Esophagus squamous epithelium (tissue), 5 donors: ENCODE measurements at places on chromosomes 5 and 9. TPM values are rescaled to one million over a fixed set of nuclear protein-coding genes. Genes with fewer than 3 reads are reported as not detected.

DNA sequence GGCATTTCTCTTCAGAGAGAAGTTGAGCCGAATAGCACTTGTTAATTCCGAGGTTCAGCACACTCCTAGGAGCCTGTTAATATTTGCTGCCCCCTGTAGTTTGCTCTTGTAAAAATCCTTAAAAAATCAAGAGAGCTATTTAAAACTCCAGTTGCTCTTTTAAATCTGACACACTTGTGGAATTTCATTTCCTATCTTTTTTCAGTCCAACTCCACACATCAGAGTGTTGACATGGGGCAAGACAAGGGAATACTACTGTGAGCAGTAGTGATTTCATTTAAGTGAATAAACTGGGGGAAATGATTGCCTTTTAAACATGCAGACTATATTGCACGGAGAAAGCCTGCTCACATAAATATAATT lies 1096.3 kb upstream of the DMAC1 start:
- H3K27ac ChIP-seq, result no peak overlapping the region
- DNase-seq, result no peak
- H3K4me3 ChIP-seq, result no peak overlapping the region
- H3K36me3 ChIP-seq, result no peaks in the 10 kb centered on the region
- H3K4me1 ChIP-seq, result no peaks in the 10 kb centered on the region
- no peaks in the 10 kb centered on the region for H3K27me3 ChIP-seq

Gene SLC31A2
- 7.1 TPM for total RNA-seq

Gene LEAP2
- total RNA-seq, result 1.5 TPM

DNA sequence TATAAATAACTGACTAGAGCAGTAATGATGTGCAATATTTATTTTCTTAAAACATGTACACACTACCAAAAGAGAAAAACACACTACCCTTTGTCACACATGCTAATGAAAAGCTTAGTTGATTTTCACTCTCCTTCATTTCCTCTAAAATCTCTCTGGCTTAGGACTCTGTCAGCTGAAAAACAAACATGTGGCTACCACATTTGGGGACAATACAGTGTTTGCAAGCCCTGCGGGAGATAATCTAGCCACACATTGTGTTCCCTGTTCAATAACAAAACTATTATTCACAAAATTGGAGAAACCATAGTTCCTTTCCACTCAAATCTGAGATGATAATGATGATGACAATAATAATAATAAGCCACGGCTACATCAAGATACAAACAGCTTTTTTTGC lies 3.5 kb upstream of the LOX start:
- H3K27ac ChIP-seq, result no peak overlapping the region
- DNase-seq, result no peak
- no peaks in the 10 kb centered on the region for H3K36me3 ChIP-seq
- peaks cover 20% of the 10 kb centered on the region for H3K27me3 ChIP-seq
- no peak overlapping the region for H3K4me3 ChIP-seq

Gene SYNPO
- 8.8 TPM for total RNA-seq

DNA sequence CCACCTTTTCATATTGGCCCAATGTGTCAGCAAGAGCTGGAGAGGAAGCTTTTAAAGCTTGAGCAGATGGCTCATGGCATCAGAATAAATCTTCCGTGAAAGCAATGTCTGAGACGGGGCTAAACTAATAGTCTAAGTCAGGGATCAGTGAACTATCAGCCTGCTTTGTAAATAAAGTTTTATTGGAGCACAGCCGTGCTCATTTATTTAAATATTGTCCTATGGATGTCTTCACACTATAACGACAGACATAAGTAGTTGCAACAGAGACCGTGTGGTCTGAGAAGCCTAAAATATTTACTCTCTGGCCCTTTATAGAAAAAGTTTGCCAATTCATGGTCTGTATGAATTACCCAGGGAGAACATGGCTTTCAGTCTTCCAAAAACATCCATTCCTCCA lies 85.6 kb upstream of the SLC44A1 start:
- no peaks in the 10 kb centered on the region for H3K36me3 ChIP-seq
- no peak overlapping the region for H3K27ac ChIP-seq
- H3K4me1 ChIP-seq, result peaks cover 7% of the 10 kb centered on the region

GRCh38 chr9:132260846-132261245 lies 93.9 kb downstream of the SETX start:
- DNase-seq, result no peak
- H3K36me3 ChIP-seq, result peaks cover 5% of the 10 kb centered on the region
- H3K4me3 ChIP-seq, result no peak overlapping the region
- no peaks in the 10 kb centered on the region for H3K27me3 ChIP-seq
- no peak overlapping the region for H3K27ac ChIP-seq

DNA sequence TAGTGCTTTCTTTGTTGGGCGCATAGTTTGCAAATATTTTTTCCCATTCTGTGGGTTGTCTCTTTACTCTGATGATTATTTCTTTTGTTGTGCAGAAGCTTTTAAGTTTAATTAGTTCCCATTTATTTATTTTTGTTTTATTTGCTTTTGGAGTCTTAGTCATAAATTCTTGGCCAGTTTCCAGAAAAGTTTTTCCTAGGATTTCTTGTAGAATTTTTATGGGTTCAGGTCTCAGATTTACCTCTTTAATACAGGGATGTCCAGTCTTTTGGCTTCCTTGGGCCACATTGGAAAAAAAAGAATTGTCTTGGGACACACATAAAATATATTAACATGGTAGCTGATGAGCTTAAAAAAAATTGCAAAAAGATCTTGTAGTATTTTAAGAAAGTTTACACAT lies 122.0 kb downstream of the WDR70 start:
- no peaks in the 10 kb centered on the region for H3K4me1 ChIP-seq
- no peaks in the 10 kb centered on the region for H3K27me3 ChIP-seq
- no peak overlapping the region for H3K4me3 ChIP-seq
- no peak for DNase-seq

GRCh38 chr9:92749934-92750315 lies 14.7 kb downstream of the BICD2 start:
- no peak for DNase-seq
- H3K27ac ChIP-seq, result peak overlapping the region; percentile 25
- H3K4me3 ChIP-seq, result no peak overlapping the region
- H3K4me1 ChIP-seq, result peaks cover 39% of the 10 kb centered on the region
- no peaks in the 10 kb centered on the region for H3K27me3 ChIP-seq

DNA sequence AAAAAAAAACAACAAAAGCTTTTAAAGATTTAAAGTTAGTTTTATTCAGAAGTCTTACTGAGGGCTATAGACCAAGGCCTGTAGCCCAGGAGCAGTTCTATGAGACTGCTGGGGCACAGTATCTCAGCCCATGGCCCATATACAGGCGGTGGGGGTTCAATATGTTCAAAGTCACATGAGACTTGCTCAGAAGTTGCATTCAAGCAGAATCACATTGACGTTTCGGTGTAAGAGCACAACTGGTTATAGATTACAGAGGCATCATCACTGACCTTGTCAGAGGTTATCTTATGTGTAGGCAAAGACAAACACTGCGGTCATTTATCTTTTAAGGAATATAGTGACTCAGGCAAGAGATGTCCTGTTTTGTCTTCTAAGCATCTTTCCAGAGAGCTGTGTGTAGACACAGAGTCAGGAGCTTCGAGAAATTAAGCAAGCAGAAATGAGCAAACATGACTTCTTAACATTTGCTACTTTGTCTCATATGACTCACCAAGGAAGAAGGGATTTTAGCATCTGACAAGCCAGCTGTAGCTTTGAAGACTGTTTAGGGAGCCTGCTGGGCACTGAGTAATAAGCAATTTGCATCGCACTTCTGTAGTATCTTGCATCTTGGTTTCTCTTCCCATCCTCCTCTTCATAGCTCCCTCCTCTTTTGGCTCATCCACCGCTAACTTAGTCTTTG lies 12.9 kb upstream of the F2RL1 start:
- no peaks in the 10 kb centered on the region for H3K36me3 ChIP-seq
- DNase-seq, result no peak
- no peak overlapping the region for H3K4me3 ChIP-seq
- peak overlapping the region; percentile 48 for H3K27ac ChIP-seq
- peaks cover 10% of the 10 kb centered on the region for H3K4me1 ChIP-seq

DNA sequence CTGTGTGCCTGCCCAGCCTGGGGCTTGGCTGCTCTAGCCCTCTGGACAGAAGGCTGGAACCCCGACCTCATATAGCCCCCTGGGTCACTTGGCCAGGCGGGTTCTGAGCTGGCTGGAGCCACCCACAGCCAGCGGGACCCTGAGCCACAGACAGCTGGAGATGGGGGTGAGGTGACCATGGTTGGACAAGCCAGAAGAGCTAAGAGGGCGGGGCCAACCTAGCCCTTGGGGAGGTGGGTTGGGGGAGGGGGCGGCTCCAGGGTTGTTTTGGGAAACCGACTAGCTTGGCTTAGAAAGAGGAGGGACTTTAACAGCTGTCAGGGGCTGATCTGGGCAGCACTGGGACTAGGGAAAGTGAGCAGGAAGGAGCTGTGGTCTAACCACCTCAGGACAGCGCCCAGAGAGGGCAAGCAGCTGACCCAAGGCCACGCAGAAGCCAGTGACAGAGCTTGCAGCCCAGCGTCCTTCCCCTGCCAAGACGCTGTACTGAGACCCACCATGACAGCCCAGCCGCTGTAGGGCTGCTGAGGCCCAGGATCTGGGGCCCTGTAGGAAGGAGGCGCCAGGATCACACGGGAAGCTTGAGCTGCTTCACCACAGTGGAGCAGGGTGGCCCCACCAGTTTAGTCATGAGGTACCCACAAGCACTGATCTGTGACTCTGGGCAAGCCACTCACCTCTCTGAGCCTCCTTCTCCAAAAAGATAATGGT lies 2.2 kb downstream of the AIF1L start:
- no peak overlapping the region for H3K27ac ChIP-seq
- no peak for DNase-seq
- H3K27me3 ChIP-seq, result no peaks in the 10 kb centered on the region
- H3K36me3 ChIP-seq, result no peaks in the 10 kb centered on the region
- H3K4me1 ChIP-seq, result peaks cover 72% of the 10 kb centered on the region

- H3K27me3 ChIP-seq, result no peaks in the 10 kb centered on the region
- no peak overlapping the region for H3K27ac ChIP-seq
- no peak for DNase-seq
- H3K36me3 ChIP-seq, result no peaks in the 10 kb centered on the region
- H3K4me3 ChIP-seq, result no peak overlapping the region
Measured at GRCh38 chr5:154288145-154288544, 97.6 kb downstream of the GALNT10 start.

Gene CHSY3
- not detected for total RNA-seq

GRCh38 chr5:175816348-175816747 lies 55.0 kb upstream of the CPLX2 start:
- no peaks in the 10 kb centered on the region for H3K27me3 ChIP-seq
- no peak for DNase-seq
- H3K4me1 ChIP-seq, result no peaks in the 10 kb centered on the region
- H3K4me3 ChIP-seq, result no peak overlapping the region
- H3K27ac ChIP-seq, result no peak overlapping the region
- no peaks in the 10 kb centered on the region for H3K36me3 ChIP-seq

Gene SV2C
- total RNA-seq, result 0.04 TPM

- DNase-seq, result no peak
- no peaks in the 10 kb centered on the region for H3K36me3 ChIP-seq
- H3K4me1 ChIP-seq, result peaks cover 47% of the 10 kb centered on the region
- no peak overlapping the region for H3K4me3 ChIP-seq
- H3K27ac ChIP-seq, result peak overlapping the region; percentile 83
- no peaks in the 10 kb centered on the region for H3K27me3 ChIP-seq
Measured at GRCh38 chr5:98785244-98785643, 11.8 kb downstream of the RGMB start.

- no peak overlapping the region for H3K4me3 ChIP-seq
- no peaks in the 10 kb centered on the region for H3K4me1 ChIP-seq
Measured at GRCh38 chr5:97548739-97549080, 365.7 kb upstream of the RIOK2 start.

DNA sequence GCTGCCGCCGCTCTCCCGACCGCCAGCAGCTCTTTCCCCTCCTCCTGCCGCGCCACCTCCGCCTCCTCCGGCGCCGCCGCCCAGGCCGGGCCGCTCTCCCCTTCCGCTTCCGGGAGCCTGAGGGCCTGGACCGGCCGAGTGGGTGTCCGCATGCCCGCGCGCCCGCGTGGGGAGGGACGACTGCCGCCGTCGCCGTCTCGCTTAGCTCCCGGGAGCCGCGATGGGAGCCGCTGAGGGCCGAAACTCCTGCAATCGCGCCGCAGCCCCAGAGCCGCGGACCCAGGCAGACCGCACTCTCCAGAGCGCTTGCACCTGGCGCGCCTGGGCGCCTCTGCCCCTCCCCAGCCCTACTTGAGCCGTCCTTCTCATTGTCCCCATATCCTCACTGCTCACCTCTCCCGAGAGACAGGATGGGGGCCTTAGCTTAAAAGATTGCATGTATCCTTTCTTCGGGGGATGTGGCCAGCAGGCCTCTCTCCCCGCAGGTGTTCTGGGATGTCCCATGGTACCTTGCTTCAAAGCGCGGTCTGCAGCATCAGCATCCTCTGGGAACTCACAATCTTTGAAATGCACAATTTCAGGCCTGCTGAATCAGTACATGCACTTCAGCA lies at the start of gene ZDHHC21:
ZDHHC21 (minus strand) TSS at position 182 of the 611 bp plus-strand sequence. CDS start 19,092 bp downstream, outside the sequence.
- peak within 1 kb of the TSS; percentile 86 for H3K4me3 ChIP-seq
- H3K4me1 ChIP-seq, result peaks cover 35% of the 10 kb centered on the region
- no peak for DNase-seq
- H3K27me3 ChIP-seq, result no peaks in the 10 kb centered on the region
- H3K36me3 ChIP-seq, result no peaks in the 10 kb centered on the region
- peak within 1 kb of the TSS; percentile 68 for H3K27ac ChIP-seq

DNA sequence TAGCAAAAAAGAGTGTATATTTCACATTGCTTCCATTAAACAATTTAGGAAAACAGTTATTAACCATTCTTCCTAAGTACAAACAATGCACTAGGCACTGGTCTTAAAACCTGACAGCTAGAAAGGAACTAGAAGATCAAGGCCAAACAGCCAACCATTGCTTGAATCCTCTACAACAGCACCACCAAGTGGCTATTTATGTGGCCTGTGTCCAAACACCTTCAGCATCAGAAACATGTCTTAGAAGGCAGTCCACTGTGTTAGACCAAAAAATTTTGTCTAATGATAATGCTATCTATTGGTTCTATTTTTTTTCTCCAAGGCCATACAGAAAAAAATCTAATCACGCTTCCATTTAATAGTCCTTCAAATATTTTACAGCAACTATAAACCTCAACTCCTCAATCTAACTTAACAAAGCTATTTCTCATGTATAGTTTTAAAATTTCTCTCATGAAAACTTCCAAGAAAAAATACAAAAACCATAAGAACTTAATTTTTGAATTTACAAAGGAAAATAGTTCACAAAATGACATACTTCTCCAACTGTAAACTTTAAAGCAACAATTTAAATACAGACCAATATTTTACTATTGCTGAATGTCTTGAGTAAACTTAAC lies 36.1 kb downstream of the CAAP1 start:
- peaks cover 95% of the 10 kb centered on the region for H3K36me3 ChIP-seq
- DNase-seq, result no peak
- no peaks in the 10 kb centered on the region for H3K27me3 ChIP-seq
- H3K4me3 ChIP-seq, result no peak overlapping the region
- no peak overlapping the region for H3K27ac ChIP-seq
